ENCODE measurements at places on chromosomes 16 and 17. TPM values are rescaled to one million over a fixed set of nuclear protein-coding genes. Genes with fewer than 3 reads are reported as not detected.
A peak's percentile ranks its signal among the peaks of the same experiment; 100 is the strongest.

DNA sequence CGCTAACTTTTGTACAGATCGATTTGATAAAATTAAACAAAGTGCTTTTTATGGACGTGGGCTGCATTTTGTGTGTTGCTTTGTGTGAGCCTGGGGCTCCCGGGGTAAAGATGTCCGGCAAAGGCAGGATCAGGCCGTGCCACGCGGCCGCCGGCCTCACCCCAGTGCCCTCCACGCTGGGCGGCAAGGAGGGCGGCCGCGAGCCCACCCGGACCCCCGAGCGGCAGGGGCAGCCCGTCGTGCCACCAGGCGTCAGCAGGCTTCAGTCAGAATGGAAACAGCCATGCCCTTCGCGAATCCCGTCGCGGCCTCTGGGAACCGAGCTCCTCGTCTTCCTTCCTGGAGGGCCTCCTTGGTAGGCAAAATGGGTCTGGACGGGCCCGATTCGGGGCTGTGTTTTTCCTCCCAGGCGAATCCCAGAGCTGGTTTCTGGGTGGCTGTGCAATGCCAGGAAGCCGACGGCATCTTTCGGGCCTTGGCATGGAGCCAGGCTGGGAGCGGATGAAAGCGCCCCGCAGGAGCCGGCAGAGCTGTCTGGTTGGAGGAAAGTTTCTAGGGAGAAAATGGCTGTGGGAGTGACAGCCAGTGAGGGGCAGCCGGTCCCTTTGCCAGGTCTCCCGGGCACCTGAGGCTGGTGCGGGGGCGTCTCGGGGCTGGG lies 5.5 kb downstream of the SOX8 start:
- DNase-seq = no peak

DNA sequence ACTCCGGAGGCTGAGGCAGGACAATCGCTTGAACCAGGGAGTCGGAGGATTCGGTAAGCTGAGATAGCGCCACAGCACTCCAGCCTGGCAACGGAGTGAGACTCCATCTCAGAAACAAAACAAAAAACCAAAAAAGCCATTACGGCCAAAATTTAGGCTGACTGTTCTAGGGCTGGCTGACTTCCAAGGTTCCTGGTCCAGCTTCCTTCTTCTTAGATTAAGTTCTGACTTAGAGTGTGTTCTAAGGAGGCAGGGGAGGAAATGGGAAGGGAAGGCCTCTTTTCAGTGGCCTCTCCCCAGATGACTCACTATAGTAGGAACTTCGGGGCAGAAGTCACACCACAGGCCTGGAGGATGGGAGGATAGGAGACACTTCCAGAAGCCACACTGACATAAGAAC lies 27.7 kb upstream of the CLEC18B start:
- peak; percentile 72 for DNase-seq

DNA sequence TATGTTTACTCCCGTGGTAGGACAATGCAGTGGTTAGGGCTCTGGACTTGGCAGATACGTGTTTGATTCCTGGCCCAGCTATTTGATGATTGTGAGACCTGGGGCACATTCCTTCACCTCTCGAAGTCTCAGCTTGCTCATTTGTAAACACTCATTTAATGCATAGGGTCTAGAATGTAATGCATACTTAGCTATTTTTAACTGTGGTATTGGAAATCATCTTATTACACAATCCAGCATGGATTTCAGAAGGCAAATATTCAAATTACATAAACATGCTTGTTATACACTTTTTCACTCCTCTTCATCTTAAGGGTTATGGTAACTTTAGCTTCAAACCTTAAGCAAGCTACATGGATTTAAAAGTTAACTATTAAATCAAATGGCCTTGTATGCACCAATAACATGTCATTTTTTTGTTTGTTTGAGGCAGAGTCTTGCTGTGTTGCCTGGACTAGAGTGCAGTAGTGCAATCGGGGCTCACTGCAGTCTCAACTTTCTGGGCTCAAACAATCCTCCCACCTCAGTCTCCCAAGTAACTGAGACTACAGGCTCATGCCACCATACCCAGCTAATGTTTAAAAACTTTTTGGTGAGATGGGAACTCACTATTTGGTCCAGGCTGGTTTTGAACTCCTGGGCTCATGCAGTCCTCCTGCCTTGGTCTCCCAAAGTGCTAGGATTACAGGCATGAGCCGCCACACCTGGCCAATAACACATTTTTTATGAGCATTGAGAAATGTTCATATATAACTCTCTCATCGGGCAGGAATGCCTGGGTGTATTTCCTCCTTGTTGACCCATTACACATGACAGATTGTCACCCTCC lies 52.5 kb downstream of the VAT1L start:
- DNase-seq = no peak

DNA sequence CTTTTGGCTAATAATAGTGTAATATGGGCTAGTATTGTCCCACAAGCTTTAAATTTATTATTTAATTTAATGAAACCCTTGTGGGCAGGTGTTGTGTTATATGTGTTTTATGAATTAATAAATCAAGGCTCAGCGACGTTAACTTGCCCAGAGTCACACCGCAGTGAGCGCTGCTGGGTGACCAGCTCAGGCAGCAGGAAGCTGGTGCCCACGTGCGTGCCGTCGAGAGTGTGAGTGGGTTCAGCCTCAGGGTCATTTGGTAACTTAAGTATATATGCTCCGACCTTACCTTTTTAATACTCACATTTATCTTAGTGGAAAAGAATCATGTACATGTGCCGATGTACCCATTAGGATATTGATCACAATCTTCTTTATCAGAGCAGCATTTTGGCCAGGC lies 137.4 kb upstream of the CHMP6 start:
- DNase-seq = no peak

KCNJ18 gene
- not detected for total RNA-seq

NPIPA8 gene
- not detected for total RNA-seq

Measured in Right ventricle myocardium superior (tissue), 1 donor.